Ascending aorta (tissue), 2 donors: ENCODE measurements at places on chromosomes 2 and 18.

- DNase-seq = no peak
Observed at GRCh38 chr2:106257135-106257534, 63.0 kb upstream of the UXS1 start.

DNA sequence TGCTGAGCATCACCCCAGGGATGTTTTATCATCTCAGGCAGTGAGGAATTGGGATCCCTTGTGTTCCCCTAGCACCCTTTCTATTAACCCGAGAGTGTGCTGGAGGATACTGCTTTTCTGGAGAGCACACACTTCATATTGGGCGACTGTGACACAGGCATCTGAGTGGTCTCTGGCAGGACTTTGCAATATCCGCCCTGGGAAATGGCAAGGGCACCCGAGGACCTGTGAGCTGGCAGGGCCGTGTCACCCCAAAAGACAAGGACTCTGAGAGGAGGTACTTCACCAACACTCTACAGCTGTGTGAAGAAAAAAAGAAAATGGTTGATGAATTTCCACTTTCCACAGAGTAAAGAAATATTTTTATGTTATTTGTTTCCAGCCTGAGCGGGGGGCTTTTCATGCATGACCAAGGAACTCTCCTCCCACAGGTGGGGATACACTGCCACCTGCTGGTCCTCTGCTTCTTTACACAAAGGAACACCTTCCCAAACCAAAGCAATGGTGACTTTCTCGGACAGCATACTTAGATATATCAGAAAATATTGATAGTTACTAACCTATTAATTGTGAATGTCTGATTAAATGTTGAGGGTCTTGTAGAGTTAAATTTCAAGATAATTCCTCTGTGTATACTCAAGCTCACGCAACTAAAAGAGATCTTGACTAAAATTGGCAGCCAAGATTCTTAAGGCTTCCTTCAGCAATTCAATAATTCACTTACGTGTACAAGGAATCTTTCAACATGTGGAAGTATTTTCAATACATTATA lies 45.9 kb upstream of the REG3G start:
- DNase-seq = no peak

- DNase-seq = no peak
Observed at GRCh38 chr2:105437708-105438103, 38.9 kb upstream of the FHL2 start.

GRCh38 chr2:222410534-222410933 lies 13.8 kb upstream of the SGPP2 start:
- no peak for DNase-seq

DNA sequence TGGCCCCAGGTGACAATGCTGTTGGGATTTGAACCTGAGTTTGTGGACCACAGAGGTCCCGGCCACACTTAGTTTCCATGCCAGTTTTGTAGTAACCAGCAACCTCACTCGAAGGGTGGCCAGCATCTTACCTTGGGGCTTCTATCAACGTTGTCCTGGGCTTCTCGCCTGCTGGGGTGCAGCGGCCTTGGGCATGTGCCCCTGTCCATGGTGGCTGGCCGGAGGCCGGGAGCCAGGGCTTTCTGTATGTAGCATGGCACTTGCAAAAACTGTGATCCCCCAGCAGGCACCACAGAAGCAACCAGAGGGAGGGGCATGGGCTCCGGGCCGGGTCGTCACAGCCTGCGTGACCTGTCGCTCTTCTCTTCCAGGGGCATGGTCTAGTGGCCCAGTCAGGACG lies 51.7 kb downstream of the ODC1 start:
- DNase-seq = no peak
